ENCODE measurements at places on chromosomes 12 and 14.

DNA sequence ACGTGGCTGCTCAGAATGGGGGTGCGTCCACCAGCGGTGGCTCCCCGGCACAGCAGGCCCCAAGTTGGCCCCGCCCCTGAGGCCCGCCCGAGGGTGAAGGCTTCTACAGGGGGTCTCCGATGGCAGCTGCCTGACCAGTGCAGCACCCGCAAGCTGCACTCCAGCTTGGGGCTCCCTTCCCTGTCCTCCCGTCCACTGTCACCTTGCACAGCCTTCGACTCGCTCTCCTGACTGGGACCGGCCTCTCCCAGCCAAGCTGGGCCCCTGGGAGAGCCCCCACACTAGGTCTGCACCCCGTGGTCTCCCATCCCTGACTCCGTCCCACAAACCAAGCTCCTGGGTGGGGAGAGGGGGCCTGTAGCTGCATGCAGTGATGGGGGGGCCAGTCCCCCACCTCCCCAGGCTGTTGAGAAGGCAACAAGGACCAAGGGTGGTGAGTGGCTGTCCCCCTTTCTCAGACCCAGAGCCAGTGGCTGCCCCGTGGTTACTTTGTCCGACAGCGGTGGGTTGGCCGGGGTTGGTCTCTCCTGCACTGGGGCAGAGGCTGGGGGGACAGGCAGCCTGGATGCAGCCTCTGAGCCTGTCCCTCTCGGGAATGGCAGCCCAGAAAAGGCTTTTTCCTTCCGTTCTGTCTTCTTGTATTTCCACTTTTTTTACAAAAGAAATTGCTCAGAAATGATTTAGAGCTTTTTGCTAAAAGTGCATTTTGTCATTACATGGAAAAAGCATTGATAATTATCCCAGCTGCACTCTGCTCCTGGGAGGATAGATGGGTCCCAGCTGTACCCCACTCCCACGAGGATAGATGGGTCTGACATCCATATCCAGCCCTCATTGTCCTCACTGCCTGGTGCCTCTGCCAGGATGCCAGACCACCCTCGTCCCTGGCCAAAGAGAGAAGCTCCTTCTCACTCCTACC is 217.0 kb downstream of the KIF26A start:
- DNase-seq: no peak

DNA sequence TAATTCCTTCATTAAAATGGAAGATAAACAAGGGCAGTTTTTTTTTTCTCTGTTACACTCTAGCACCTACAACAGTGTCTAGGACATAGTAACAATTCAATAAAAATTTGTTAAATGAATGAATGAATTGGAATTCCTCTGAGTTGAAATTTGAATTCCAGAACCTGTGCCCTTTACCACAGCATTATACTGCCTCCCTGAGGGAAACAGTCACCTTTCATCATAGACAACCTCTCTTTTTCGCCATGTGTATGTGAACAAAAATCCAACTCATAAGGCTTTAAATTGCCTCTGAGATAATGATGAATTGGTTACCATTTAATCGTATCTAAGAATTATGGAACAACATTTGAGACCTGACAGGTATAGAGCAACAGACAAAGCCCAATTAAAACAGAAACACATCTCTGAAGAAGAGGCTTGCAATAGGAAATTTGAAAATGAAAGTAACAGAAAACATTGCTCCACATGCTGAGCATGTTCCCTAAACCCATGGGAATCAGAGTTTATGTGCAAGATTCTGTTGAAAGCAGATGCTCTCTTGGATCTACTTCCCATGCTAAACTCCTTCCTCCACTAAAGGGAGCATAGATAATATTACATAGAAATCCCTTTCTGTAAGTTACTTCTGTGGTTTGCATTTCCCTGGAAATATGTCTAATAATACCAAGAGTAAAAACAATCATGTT is 657.8 kb downstream of the GALC start:
- no peak for DNase-seq

- DNase-seq: no peak
These were observed 25.3 kb downstream of the AK7 start for GRCh38 chr14:96417254-96417653.

- no peak for DNase-seq
These were observed 46.3 kb upstream of the TSPAN9 start for GRCh38 chr12:3030821-3031429.

GRCh38 chr14:94394581-94395207 is 6.3 kb upstream of the SERPINA1 start:
- no peak for DNase-seq

DNA sequence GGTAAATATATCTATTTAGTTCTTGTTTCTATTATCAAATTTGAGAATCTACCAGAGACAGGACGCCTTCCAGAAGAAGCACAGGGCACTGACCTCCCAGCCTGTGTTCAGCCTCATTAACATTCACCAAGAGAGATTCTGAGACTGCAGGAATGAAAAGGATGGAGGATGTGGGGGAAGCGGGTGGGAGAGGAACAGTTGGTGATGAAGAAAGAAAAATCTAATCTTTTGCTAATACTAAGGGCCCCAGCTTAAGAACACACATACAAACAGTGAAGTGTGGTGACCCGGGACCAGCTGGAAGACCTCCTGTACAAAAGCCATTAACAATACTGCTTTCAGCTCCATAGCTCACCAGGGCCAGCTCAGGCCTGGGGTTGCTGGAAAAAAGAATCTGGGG is 160.5 kb downstream of the NUAK1 start:
- DNase-seq: no peak

Data from HEK293T (cell line).